Stimulated activated CD8-positive, alpha-beta memory T cell treated with anti-CD3 and anti-CD28 coated beads, Interleukin-4, amount 100 ng/mL, for 1 hour (primary cell): ENCODE measurements at places on chromosomes 16 and 17.

GRCh38 chr17:5516060-5516792, 29.9 kb downstream of the MIS12 start:
- no peak for DNase-seq

DNA sequence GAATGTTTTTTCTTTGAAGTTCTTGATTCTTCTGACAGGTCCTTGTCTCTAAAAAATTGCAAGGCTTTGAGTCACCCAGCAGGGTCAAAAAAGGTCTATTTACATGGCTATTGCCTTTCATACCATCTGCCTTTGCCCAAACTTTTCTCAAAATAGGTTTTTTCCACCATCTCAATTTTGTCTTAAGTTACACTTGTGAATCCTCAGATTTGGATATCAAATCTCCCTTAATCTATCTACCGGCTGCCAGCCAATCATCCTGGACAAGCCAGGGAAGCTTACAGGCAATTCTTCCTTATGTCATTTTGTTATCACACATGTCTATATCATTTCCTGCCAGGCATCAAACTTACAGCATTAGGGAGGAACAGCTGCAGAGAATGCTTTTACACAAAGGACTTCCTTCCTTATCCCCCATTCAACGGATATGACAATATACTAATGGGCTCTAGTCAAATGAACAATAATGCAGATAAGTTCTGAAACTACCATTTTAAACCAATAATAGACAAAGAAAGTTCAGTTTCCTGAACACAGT, 104.1 kb upstream of the CORO6 start:
- no peak for DNase-seq

GRCh38 chr17:77491921-77492445, 351.2 kb downstream of the SEC14L1 start:
- DNase-seq = no peak

GRCh38 chr17:876272-876671, 94.1 kb downstream of the MRM3 start:
- no peak for DNase-seq
